Stimulated activated CD4-positive, alpha-beta T cell treated with anti-CD3 and anti-CD28 coated beads, Interleukin-12 subunit alpha, Interleukin-12 subunit beta, amount 100 ng/mL, for 4 hours (primary cell): ENCODE measurements at places on chromosomes 5 and 9.

DNA sequence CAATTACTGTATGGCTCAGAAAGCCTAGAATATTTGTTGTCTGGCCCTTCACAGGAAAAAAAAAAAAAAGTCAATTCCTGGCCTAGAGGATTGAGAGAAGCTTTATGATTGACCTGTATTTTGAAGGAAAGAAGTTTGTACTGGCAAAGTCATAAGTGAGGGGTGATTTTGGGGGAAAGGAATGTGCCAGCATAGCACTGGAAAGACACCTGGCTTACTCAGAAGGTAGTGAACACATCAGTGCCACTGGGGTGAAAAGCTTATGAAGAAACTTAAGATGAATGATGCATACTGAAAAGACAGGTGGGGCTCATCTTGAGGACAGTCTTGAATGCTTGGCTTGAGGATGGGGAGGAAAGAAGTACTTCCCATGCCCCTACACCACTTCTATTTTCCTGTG is 127.9 kb upstream of the RASA1 start:
- DNase-seq, result no peak

DNA sequence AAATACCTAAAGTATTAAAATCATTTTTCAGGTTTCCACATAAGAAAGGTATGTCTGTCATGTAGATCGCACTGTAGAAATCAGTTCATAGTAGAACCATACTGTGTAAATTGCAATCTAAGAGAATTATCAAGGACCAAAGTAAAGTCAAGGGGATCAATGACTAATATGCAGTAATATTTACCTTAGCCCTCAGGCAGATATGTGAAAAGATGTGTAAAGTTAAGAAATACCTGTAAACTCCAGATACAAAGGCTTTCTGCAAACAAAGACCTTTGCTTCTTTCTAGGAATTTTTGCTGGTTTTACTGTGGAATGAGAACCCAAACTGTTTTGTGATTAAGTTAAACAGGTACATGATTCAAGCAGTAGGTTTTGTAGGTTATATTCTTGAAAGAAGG is 11.6 kb downstream of the POLK start:
- no peak for DNase-seq

DNA sequence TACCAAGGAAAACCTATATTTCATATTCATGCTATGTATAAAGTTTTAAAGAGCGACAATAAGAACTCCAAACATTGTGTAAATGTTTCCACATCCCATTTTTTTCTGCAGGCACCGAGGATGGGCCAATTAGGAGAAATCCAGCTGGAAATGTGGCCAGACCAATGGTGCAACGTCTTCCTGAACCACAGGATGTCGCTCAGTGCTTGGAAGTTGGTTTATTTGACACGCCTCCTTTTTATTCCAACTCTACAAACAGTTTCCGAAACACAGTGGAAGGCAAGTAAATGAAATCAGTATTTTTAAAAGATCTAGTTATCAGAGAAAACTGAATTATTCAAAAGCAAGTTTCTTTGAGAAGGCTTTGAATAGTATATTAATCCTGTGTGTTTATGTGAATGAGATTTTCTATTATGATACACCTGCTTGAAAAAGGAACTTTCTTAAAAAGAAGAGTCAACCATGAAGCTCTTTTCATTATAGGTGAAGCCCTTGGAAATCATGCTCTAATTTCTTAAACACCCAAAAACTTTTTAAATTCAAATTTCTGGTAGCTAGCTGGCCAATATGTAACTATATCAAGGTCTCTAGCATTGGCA is 9.1 kb downstream of the TYRP1 start:
- no peak for DNase-seq

- no peak for DNase-seq
Observed at GRCh38 chr9:35574578-35575122, 30.4 kb upstream of the TESK1 start.

DNA sequence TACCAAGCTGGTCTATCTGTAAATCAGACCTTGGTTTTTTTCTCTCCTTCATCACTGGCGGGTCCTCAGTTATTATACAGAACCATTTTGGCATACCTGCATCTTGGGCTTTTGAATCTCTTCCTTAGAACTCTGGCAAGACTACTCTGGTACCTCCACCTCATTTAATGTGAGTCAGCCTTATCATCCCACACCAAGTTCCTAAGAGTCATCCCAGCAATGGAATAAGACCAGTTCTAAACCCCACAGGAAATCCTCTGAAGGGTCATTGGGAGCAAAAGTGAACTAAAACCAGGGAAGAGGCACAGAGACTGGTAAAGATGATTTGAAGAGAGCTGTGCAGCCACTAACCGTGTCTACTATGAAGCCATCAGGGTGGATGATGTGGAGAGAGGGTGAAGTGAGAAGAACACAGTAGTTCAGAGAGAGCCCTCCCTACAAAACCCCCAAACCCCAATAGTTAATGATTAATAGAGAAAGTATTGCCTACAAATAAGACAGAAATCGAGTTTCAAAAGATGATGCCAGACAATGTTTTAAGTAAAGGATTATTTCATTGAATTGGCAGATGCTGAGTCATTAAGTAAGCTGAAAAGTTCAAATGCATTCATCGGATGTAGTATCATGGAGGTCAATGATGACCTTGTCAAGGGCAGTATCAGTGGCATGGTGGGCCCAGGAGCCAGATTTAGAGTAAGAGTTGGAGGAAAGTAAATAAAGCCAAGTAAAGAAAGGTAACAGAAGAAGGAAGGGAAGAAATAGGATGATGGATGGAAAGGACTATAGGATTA is 85.4 kb downstream of the PCSK1 start:
- no peak for DNase-seq

DNA sequence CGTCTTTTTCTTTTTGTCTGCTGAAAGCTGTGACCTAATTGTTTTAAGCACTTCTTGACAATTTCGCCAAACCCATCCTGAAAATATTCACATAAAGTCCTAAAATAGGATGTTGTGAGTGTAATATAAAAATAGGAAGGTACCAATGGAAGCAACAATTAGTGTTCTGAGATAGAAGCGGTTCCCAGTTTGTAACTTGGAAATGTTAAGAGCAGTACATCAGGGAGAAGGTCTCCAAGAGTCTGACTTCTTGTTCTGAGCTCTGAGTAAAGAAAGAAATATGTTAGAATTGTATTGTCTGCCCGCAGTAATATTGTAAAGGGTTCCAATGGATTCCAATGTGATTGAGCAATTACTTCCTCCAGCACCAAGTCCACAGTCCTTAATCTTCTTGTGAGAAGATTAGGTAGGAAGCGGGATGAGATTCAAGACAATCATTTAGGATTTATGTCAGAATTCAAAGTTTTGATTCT is 3.9 kb downstream of the VCAN start:
- DNase-seq, result no peak

- DNase-seq, result no peak
Observed at GRCh38 chr9:88533951-88534455, 975 bp upstream of the NXNL2 start.

DNA sequence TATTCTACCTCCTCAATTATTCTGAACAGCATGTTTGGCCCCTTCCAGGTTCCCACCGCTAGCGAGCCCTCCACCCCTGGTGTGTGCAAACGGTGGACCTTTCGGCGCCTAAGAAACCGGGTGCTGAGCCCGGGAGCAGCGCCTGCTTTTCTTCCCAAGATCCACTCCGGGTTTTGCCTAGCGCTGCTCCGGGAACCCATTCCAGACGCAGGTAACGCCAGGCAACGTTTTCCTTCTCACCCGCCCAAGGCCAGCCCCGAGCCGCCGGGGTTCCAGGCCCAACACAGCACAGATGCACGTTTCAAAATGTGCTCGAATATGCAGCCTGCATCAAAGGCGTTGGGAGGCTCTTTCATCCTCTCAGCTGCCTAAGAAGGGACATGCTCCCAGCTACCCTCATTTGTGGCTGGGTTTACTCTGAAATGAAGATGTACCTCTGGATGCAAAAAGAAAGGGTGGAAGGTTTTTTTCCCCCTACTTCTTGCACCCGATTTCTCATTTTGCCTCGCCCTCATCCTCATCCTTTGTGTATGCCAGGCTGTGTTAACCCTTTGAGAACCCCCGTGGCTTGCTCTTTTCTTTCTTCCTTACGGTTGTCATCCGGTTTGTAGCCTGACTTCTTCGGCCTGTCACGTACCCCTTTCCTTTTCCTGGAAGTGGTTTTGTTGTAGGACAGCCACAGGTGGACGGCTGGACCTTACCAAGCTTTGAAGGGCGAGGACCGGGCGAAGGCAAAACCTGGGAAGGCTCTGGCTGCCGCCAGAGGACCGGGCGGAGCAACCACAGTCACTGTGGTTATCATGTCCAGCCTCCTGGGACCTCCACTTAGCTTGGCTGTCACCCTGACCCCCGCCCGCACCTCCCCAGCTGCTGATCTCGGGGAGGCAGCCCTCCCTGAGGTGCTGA is 226.9 kb downstream of the SMARCA2 start:
- DNase-seq, result peak; percentile 65

DNA sequence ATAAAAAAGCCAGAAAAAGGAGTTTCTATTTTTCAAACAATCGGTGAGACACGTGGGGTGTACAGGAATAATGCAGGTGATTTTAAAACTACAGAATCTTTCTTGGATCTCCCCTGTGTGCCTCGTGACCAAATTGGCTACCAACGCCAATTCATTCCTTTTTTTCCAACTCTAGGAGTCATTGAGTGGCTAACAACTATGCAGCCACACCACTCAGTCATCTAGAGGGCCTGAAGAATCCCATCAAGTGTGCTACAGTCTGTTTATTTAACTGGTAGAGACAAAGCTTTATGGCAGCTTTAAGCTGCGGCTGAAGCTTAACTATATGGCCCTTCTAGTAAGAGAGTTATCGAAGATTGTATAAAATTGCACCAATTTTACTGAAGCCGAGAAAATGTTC is 113.1 kb upstream of the NIPBL start:
- no peak for DNase-seq

DNA sequence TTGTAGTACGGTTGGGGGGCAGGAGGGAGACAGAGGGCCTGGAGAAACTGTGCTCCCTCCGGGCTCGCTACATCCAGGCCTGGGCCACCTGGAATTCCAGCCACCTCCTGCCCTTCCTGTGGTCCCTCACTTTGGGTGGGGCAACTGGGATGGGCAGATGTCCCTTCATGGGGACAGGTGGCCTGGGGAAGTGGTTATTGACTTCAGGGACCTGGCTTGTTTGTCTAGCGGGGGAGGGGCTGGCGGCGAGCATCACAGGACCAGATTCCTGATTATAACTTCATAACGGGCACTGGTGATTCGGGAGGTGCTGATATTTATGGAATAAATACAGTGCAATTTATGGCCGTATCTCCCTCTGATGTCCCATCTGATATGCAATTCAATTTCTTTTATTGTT is 20.1 kb upstream of the LAMC3 start:
- DNase-seq, result no peak

DNA sequence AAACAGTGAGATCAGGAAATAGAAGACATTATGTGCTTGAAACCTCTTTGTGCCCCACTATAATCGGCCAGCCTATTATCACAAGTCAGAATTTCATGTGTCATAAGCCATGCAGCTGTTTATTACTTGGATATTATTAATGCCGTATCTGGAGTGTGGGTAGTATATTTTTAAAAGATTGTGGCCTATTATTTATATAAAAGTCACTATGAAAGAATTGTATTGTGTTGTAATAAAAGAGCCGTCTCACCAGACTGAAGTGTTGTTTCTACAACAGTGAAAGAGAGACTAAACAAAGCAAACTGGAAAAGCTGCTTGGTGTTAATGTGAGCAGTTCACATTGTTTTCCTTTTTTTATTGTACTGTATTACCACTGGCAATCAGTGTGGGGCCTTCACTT is 449.1 kb downstream of the PSAT1 start:
- DNase-seq, result no peak

DNA sequence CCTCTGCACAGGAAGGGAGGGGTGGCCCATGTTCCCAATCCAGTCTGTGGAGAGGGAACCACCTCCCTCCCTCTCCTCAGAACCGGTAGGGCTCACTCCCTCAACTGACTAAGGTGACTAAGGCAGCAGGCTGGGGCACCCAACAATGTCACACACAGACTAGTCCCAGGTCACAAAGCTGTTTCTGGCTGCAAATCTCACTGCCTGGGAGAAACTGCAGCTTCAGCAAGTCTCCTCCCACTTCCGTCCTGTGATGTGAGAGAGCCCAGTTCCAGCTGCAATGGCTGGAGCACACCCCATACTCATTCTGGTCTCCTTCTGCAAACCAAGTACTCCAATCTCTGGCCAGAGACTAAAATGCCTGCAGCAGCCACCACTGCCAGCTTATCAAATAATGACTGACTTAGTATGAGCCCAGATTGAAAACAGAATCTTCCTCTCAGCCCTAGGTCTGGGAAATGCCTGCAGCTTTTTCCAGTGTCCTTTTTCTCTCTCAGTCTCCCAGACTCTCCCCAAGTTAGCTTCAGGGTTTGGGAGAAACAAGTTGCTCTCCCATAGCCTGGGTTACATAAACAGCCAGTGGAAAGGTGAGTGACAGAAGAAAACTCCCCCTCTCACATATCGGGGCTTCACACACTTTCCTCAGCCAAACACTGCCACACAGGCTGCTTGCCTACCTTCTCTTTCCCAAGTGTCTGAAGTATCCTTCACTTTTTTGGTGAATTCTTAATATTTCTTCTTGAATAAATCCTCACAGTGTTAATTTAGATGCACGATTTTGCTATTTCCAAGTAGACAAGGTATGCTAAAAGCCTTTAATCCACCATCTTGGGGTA is 247.4 kb upstream of the RASA1 start:
- DNase-seq, result peak; percentile 2

DNA sequence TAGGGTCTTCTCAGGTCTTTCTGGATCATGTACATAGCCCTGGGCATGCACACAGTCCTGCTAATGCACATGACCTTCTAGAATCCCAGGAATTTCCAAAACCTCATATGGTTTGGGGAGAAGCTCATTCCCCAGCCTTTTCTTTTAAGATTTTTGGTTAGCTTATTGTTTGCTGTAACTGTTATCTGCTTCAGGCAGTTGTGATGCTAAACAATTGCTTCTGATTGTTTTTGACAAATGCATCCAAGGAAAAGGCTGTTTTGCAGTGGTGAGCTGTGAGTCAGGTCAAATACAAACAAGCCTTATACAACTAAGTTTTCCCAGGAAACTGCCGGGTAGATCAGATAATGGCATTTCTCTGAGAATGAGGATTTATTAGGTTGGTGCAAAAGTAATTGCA is 32.7 kb downstream of the SMC5 start:
- no peak for DNase-seq

DNA sequence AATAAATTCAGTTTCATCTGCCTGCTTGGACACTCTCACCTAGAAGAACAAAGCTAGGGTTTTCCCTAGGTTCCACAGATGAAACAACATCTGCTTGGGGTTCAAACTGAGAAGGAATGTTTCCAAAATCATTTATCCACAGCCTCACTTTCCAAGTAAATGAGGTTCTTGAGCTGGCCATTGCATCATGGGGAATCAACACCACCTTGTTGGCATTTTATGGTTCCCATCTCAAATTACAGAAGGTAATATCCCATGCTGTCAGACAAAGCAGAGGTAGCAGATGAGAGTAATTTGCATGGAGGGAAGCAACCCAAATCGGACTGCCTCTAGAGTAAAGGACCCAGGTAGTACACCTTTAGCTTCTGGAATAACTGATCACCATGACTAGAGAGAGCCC is 10.5 kb upstream of the NR4A3 start:
- DNase-seq, result no peak

- DNase-seq, result no peak
Observed at GRCh38 chr9:135566552-135566951, 5.0 kb downstream of the PAEP start.

GRCh38 chr5:151223447-151224264 is at the start of gene CCDC69:
TSS of gene CCDC69 (minus strand) at chr5:151224092. CDS start at chr5:151223970, 122 bp downstream.
- peak; percentile 56 for DNase-seq
